Osteoblast (primary cell): ENCODE measurements at places on chromosomes 2 and 18. TPM values are rescaled to one million over a fixed set of nuclear protein-coding genes. Genes with fewer than 3 reads are reported as not detected.

GRCh38 chr18:22689712-22690111 lies 243.4 kb upstream of the RBBP8 start:
- peak; percentile 34 for DNase-seq

DNA sequence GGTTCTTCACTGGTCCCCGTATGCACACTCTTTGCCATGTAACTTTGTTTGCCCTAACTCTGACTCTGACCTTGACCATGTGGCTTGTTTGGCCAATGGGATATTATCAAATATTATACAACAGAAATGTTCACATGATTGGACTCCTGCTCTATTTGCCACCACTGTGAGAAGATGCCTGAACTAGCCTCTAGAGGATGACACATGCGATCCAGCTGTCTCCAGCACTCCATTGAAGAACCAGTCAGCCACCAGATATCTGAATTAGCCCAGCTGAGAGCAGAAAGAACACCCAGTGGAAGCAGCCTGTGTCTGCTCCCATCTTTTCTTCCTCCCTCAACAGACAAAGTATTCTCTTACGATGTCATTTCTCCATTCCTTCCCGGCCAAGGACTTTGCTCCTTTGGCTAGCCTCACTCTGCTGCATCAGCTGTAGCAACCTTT lies 412.1 kb downstream of the IRS1 start:
- no peak for DNase-seq

DNA sequence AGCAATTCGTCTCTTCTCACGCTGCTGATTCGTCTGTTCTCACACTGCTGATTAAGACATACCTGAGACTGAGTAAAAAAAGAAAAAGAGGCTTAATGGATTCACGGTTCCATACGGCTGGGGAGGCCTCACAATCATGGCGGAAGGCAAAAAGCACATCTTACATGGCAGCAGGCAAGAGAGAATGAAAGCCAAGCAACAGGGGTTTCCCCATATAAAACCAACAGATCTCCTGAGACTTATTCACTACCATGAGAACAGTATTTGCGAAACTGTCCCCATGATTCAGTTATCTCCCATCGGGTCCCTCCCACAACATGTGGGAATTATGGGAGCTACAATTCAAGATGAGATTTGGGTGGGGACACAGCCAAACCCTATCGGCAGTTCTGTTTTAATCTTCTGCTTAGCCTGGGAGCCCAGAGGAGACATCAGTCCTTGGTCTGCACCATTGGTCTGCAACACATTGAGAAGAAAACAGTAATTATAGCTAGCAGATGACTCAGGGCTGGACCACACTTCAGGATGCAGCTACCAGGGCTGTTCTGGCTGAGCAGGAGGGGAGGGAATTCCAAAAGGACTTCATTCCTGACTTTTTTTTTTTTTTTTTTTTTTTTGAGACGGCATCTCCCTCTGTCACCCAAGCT lies 69.4 kb downstream of the CABLES1 start:
- no peak for DNase-seq

The CLEC4F gene
- total RNA-seq: not detected in 2 replicates

The IL1A gene
- not detected in 2 replicates for total RNA-seq

The POTEI gene
- total RNA-seq: not detected in 2 replicates

The TMEM169 gene
- 0.36 and 0.88 TPM in 2 replicates for total RNA-seq

DNA sequence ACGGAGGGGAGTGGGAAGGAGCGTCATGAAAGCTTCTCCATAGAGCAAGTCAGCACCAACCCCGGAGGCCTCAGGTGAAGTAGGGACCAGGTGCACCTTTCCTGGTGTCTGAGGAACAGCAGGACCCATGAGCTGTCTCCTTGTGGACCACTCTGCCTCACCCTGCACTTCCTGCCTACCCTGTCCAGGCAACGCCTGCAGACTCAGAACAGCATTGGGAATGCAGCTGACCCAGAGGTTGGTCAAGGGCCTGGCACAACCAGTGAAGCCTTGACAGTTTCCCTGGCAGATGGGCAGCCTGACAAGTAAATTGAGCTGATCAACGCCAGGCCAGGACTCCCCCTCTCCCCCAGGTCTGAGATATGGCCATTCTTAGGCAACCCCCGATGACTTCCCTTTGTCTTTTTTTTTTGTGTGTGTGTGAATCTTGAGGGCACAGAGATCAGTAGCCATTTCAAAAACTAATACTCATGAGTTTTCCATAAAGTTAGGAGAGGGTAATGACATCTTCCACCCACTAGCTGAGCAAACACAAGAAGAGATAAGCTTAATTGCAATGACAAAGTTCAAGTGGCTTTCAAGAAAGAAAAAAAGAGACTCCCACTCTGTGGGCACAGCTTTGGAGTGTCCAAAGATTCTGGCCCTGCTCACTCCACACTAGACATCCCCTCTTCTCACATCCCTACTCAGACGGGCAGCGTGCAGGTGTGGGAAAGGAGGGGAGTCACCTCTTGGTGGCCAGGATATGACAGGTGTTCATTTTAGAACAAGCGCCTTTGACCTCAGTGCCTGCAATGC lies 3.5 kb upstream of the FABP1 start:
- no peak for DNase-seq

- DNase-seq: peak; percentile 71
Observed at GRCh38 chr2:53498210-53498609, 269.4 kb upstream of the CHAC2 start.

DNA sequence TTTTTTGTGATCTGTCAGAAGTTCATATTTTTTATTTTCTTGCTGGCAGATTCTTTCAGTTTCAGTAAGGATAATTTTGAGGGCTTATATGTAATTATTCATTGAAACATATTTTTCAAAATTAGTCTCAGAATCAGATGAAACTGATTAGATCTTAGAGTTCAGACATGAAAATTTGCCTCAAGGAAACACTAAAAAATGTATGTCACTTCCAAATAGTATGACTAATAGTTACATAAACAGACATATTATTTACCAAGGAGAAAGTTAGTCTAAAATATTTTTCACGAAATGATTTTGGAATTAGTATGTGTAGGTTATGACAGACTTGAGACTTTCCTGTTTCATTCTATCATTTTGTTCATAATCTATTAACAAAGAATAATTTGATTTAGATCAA lies 628.6 kb downstream of the CCDC85A start:
- no peak for DNase-seq

DNA sequence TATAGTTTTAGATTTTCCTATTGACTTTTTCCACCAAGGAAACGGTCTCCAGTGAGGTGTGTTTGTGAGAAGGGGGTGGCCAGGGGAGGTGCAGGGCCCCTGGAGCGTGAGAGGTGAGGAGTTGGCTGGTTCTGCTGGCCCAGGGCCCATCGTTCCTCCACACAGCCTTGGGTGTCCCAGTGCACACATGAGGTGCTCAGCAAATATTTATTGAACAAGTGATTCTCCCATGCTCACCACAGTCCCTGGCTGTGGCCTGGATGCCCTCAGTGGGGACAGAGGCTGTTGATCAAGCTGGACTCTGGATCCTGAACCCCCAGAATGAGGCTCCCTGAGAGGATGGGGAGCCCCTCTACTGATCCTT lies 5.0 kb downstream of the HAAO start:
- peak; percentile 42 for DNase-seq

GRCh38 chr2:234502285-234502918 lies 5.5 kb upstream of the ARL4C start:
- no peak for DNase-seq

- peak; percentile 43 for DNase-seq
Observed at GRCh38 chr2:201264472-201265173, 4.3 kb downstream of the CASP8 start.

GRCh38 chr2:217327953-217328621 lies 468.2 kb upstream of the TNP1 start:
- DNase-seq: no peak

The GAL3ST2 gene
- 0.29 and 0.36 TPM in 2 replicates for total RNA-seq

DNA sequence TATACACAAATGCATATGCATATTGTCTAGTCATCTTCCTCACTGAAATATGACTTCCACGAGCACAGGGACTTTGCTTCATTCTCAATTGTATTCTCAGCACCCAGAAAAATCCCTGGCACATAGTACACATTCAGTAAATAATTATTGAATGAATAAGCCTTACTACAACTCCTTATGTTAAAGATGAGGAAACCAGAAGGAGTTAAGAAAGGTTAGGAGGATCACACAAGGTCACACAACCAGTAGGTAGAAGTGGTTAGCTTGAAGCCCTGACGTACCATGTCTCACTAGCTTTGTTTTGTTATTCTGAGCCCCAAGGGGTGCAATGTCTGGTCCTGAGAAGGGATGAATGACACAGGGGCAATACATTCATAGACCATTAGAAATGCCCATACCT lies 220.9 kb upstream of the PID1 start:
- DNase-seq: no peak

- DNase-seq: no peak
Observed at GRCh38 chr18:73824671-73825070, 323.0 kb downstream of the FBXO15 start.

- no peak for DNase-seq
Observed at GRCh38 chr2:188978291-188979081, 4.3 kb downstream of the COL3A1 start.

The SATB2 gene
- total RNA-seq: 53.2 and 54.5 TPM in 2 replicates

DNA sequence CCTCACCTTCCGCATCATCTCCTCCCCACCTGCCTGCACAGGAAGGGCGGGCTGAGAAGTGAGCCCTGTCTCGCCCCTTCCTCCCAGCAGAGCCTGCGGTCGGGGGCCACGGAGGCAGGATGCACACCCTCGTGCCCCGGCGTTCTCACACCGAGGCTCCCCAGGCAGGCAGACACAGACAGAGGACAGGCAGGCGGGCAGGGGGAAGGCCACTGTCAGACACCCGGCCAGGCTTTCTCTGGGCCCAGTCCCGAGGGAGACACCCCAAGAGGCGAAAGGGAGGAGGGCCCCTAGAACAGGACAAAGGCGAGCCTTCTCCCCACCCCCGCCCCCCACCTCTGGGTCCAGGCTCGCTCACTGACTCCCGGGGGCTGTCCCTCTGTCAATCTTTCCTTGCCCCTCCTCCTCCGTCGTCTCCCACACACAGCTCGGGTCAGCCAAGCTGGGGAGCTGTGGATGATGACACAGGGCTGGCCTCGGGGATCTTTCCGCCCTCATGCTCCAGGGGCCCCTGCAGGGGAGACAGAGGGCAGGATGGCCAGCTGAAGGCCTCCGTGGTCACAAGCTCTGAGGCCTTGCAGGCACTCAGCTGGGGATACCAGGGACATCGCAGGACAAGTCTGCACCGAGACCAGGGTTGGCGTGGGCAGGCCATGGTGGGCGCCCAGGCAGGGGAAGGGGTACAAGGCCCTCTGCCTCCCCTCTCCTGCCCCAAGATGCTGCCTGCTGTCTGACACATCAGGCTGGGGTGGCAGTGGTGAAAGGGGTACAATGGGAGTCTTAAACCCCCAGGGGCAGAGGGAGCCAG lies 24.9 kb downstream of the BIN1 start:
- no peak for DNase-seq

DNA sequence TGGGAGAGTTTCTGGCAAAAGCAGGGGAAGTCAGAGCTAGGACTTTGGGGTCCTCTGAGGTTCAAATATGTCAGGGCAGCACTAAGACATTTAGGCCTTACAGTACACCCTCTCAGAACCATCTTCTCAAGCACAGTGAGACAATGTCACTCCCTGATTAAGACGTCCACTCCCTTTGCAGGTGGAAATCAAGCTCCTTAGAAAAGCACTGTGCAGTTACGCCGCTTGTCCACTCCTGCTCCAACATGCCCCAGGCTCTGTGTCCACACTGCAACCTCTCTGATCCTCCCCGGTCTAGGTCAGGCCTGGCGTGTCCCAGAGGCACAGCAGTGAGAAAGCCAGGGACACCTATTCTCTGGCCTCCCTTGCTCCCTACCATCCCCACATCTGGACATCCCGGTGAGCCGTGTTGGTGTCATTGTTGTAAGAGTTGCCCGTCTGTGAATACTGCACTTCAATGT lies 528.6 kb upstream of the ID2 start:
- no peak for DNase-seq

- DNase-seq: no peak
Observed at GRCh38 chr2:160434254-160434948, 59.2 kb downstream of the RBMS1 start.

The NFU1 gene
- total RNA-seq: 34.0 and 36.2 TPM in 2 replicates

The RTKN gene
- 14.1 and 16.2 TPM in 2 replicates for total RNA-seq

DNA sequence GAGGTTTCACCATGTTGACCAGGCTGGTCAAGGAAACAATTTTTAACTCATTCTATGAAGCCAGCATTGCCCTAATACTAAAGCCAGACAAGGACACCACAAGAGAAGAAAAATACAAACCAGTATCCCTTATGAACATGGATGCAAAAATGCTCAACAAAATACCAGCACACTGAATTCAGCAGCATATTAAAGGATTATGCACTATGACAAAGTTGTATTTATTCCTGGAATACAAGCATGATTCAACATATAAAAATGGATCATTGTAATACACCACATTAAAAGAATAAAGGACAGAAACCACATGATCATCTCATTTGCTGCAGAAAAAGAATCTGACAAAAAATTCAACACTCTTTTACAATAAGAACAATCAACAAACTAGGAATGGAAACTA lies 138.7 kb downstream of the RAB3GAP1 start:
- DNase-seq: no peak

GRCh38 chr18:4847056-4847455 lies 350.0 kb downstream of the AKAIN1 start:
- DNase-seq: no peak

DNA sequence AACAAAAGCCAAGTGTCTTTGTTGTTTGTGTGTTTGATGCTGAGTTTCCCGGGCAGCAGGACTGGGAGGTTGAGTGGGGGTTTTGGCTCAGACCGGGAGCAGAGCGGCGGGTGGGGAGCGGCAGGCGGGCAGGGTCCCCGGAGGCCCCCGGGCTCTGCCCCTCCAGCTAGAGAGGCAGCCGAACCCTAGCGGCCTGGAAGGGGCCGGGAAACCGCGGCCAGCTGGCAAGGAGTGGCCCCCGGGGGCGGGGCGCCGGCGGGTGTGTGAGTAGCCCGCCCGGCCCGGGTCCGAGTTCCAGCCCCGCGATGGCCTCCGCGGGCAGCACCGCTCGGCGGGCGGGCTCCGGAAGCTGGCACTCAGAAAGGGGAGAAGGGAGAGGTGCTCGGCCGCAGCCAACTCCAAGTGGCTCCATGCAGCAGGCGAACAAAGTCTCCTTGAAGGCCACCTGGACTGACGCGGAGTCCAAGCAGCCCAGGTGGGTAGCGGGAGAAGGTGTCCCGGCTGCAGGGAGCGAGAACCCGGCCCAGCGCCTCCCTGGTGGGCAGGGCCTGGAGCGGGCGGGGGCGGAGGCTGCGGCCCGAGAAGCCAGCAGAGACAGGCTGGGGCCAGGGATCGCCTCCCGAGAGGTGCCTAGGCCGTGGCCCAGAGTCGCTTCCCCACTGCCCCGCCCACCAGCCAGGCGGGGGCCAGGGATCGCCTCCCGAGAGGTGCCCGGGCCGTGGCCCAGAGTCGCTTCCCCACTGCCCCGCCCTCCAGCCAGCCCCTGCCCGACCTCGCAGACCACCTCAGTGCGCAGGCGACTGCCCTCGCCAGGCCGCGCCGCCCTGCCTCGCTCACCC lies at the start of gene ANKRD53:
ANKRD53 (plus strand) TSS at position 290 of the 839 bp plus-strand sequence; CDS start at position 306, 16 bp downstream.
- DNase-seq: peak; percentile 90

GRCh38 chr2:69566669-69567068 lies 76.9 kb downstream of the AAK1 start:
- DNase-seq: no peak

GRCh38 chr2:153622285-153622684 lies 143.7 kb upstream of the RPRM start:
- no peak for DNase-seq
